Peyer's patch (tissue), 4 donors: ENCODE measurements at places on chromosomes 11 and 22. TPM values are rescaled to one million over a fixed set of nuclear protein-coding genes. Genes with fewer than 3 reads are reported as not detected.
A peak's percentile ranks its signal among the peaks of the same experiment; 100 is the strongest.

Gene SLC35E4
- 9.9 TPM for total RNA-seq

Gene SLC22A9
- not detected for total RNA-seq

DNA sequence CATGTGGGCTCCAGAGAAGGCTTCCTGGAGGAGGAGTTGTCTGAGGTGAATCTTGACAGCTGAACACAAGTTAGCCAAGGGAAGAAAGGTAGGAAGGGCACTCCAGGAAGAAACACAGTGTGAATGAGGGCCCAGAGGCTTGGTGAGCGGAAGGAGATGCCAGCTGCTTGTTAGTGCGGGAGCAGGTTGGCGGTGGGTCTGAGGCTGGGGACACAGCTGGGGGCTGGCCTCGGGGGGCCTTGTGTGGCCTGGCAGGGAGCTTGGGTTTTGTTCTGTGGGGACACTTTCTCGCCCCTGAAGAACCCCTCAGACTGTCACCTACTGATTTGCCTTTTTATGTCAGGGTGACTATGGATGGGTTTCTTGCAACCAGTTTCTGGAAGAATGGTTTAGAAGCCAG, 160.0 kb downstream of the ST3GAL4 start:
- no peak for DNase-seq
- no peaks in the 10 kb centered on the region for H3K4me1 ChIP-seq
- H3K27me3 ChIP-seq, result no peaks in the 10 kb centered on the region
- no peak overlapping the region for H3K27ac ChIP-seq
- H3K36me3 ChIP-seq, result no peaks in the 10 kb centered on the region
- no peak overlapping the region for H3K4me3 ChIP-seq

Gene CHEK2
- 13.6 TPM for total RNA-seq

DNA sequence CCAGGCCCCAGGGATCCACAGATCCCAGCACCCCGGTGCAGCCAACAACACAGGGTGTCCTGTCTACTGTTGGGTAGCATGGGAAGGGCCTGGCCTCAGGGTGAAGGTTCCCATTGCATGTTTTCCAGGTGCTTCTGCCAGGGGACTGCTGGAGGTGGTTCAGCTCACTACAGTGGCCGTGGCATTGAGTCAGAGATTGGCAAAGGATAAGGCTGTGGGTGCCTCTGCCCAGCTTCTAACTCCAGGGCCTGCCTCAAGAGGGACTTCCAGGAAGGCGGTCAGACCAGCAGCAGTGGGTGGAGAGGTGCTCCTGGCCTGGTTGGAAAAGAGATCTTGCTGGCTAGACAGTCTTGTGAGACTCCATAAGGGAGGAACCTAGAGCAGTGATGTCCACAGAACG, 20.9 kb downstream of the CSNK1E start:
- H3K27me3 ChIP-seq, result no peaks in the 10 kb centered on the region
- no peak overlapping the region for H3K27ac ChIP-seq
- H3K4me1 ChIP-seq, result no peaks in the 10 kb centered on the region
- no peak overlapping the region for H3K4me3 ChIP-seq

DNA sequence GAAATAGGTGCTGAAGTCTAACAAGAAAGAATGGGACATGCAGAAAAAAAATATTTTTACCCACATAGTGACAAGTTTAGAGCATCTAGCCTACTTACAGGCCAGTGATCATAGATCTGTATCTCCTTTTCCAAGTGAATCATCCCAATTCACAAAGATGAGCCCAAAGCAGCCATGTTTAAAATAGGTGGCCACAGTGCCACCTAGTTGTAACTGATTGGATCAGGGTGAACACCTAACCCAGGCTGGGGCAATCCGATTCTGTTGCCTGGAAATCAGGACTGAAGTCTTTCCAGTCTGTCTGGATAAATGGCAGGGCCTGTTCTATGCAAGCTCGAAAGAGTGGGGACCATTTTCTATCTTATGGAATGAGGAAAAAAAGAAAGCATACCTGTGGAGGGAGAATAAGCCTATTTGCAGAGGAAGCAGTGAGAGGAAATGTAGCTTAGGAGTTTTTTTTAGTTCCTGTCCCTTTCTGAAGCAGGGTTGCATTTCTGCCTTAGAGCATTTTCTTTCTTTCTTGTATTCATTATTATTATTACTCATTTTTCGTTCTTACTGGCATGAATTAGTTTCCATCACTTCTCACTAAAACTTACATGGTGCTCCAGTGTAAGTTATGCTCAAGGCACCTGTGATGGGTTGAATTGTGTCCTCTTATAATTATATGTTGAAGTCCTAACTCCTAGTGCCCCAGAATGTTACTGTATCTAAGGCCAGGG, 113.2 kb upstream of the RAG2 start:
- H3K4me1 ChIP-seq, result no peaks in the 10 kb centered on the region
- no peak for DNase-seq
- no peaks in the 10 kb centered on the region for H3K36me3 ChIP-seq
- H3K4me3 ChIP-seq, result no peak overlapping the region
- H3K27me3 ChIP-seq, result no peaks in the 10 kb centered on the region

Gene MIAT
- total RNA-seq, result 6.3 TPM

DNA sequence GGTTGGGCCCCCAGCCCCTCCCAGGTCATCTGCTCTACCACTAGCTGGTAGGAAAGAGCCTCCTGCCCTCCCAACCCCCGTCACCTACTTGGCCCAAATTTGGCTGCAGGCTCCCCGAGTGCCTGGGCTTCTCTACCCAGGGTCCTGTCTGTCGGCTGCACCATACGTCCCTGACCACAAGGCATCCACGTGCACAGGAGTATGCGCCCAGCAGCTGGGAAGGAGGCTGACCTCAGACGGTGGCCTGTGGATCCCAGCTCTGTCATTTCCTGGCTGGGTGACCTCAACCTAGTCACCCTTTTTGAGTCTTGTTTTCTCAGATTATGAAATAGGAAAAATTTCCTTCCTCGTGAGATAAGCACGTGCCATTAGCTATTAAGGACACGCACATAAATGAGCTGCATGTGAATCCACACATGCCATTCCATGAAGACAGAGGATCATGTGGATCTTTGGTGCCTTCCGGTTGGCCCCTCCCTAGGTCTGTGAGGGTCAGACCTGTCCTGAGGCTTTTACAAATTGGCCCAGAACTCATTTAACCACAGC, 13.7 kb downstream of the CYB561A3 start:
- H3K36me3 ChIP-seq, result no peaks in the 10 kb centered on the region
- no peak overlapping the region for H3K4me3 ChIP-seq
- H3K27me3 ChIP-seq, result no peaks in the 10 kb centered on the region
- no peak overlapping the region for H3K27ac ChIP-seq
- H3K4me1 ChIP-seq, result no peaks in the 10 kb centered on the region

Gene GRIK4
- 0.40 TPM for total RNA-seq

- no peaks in the 10 kb centered on the region for H3K36me3 ChIP-seq
- no peak for DNase-seq
- H3K27ac ChIP-seq, result peak overlapping the region; percentile 88
- no peaks in the 10 kb centered on the region for H3K27me3 ChIP-seq
- H3K4me3 ChIP-seq, result no peak overlapping the region
- peaks cover 61% of the 10 kb centered on the region for H3K4me1 ChIP-seq
Measured at GRCh38 chr11:69299023-69299461, 5.1 kb downstream of the MYEOV start.

DNA sequence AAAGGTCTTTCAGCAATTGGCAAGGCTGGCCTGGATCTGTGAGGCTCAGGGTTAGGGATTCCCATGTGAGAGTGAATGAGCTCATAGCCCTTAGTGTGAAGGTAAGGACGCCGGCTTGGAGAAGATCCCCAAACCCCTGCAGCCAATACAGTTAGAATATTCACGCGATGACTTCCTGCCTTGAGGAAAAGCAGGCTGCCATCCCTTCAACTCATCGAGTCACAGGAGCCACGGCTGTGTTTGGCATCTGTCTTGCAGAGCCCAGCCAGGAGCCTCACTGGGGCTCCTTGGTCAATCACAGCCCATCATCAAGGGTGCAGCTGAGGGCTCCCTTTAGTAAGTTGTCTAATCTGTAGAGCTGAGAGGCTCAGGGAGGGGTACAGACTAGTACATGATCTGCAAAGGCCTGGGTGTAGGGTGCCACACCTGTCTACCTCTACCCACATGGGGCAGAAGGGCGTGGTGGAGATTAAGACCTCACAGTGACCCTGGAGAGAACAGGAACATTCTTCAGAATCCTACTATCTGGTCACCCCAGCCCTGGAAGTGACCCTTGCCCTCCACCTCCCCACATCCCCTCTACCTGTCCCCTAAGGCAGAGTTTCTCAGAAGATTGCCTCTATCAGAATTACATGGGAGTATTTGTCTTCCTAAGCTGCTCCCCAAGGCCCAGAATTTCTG, 18.5 kb downstream of the IL10RA start:
- no peaks in the 10 kb centered on the region for H3K27me3 ChIP-seq
- no peak for DNase-seq
- no peak overlapping the region for H3K4me3 ChIP-seq
- H3K4me1 ChIP-seq, result peaks cover 15% of the 10 kb centered on the region

GRCh38 chr11:2475136-2475918, 30.5 kb downstream of the KCNQ1 start:
- H3K36me3 ChIP-seq, result no peaks in the 10 kb centered on the region
- DNase-seq, result no peak
- H3K27me3 ChIP-seq, result no peaks in the 10 kb centered on the region
- no peak overlapping the region for H3K27ac ChIP-seq
- no peaks in the 10 kb centered on the region for H3K4me1 ChIP-seq

- H3K36me3 ChIP-seq, result no peaks in the 10 kb centered on the region
- no peaks in the 10 kb centered on the region for H3K4me1 ChIP-seq
- no peak overlapping the region for H3K27ac ChIP-seq
- H3K4me3 ChIP-seq, result no peak overlapping the region
- DNase-seq, result no peak
Measured at GRCh38 chr11:119179983-119180382, 5.3 kb upstream of the NHERF4 start.

DNA sequence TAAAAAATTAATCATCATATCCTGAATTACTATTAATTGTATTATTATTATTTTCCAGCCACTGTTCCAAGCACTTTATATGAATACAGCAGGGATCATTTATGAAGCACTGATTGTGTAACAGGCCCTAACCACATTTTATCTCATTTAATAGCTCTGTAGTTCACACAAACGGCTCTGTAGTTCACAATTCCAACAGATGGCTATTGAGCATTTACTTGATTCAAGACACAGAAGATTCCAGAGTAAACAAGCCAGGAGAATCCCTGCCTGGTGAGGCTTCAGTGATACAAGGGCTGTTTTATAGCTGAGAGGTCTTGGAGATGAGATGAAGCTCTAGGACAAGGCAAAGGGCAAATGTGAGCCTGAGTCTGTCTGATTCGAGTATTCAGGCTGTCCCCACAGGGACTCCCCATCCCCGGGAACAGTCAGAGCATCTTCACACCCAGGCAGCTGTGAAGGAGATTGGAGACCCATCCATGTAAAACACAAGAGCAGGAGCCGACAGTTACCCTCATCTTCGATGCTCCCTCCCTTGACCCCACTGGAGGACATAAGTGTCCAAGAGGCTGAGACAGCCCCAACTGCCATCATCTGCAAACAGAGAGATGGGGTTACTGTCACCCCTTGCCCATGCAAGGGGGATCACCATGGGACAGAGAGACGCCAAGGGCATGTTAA, 222.5 kb downstream of the MN1 start:
- no peak overlapping the region for H3K27ac ChIP-seq
- H3K4me3 ChIP-seq, result no peak overlapping the region
- H3K27me3 ChIP-seq, result no peaks in the 10 kb centered on the region
- no peak for DNase-seq
- no peaks in the 10 kb centered on the region for H3K4me1 ChIP-seq

DNA sequence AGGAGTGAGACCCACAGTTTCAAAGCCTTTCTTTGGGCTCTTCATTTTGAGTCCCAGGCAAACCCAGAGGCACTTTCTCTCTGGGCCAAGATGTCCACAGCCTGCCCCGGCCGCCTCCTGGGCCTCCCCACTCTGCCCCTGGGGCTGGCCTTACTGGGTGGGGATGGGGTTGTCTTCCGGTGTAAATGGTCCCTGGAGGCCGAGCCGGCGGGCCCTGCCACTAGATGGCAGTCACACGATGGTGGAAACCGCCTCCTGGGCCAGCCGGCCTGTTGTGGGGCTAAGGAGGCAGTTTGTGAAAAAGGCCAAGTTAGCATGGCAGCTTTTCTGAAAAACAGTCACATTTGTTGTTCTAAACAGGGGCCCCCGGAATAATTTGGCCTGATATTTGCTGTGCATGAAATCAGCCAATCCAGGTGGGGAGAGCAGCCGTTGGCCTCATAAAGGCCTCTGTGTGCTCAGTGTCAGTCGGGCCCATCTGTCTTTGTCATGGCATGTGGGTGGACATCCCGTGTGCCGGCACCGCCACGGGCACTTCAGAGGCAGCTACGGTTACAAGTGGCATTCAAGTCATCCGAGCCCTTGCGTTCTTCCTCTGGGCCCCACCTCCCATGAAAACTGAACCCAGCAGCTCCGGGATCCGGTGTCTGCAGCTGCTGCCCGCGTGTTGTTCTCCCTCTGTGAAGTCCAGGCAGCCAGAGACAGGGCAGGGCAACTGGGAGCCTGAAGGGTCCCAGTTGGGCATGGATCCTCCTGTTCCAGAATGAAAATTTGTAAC, 6.5 kb downstream of the MRPL23 start:
- no peaks in the 10 kb centered on the region for H3K4me1 ChIP-seq
- H3K36me3 ChIP-seq, result no peaks in the 10 kb centered on the region

Gene CDC42EP2
- 26.9 TPM for total RNA-seq

DNA sequence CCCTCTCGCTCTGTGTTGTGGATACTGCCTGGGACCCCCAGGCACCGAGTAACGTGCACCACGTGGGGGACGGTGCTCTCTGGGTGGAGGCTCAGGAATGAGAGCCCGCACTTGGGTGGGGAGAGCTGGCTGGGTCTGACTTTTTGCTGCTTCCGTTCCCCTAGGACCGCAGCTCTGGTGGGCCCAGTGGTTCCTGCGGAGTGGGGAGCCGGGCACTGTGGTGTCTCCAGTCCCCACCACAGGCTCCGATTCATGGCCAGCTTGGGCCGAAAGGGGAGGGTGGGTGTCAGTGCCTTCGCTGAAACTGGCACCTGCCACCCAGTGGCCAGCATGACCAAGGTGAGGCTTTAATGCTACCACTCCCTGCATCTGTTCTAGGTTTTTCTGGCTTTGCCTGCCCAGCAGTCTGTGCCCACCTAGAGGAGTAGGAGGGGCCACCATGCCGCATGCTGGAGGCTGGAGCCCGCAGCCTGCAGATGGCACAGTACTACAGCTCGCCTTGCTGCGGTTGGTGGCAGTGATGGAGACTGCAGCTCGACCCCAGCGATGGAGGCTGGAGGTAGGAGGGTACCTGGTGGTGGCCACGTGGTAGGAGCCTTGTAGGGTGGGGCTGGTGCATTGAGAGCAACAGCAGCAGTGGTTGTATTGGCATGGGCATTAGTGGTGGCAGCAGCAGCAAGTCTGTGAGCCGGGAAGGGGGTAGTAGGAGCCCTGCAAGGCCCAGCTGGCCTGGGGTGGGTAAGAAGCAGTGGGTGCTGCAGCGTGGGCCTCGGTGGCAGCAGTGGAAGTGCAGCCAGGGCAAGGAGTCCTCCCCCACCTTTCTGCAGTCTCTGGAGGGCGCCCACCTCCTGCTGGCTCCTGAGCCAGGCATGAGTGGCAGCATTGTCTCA, 118.8 kb upstream of the VPREB1 start:
- no peaks in the 10 kb centered on the region for H3K4me1 ChIP-seq
- H3K27me3 ChIP-seq, result no peaks in the 10 kb centered on the region
- no peak overlapping the region for H3K27ac ChIP-seq
- H3K36me3 ChIP-seq, result no peaks in the 10 kb centered on the region
- DNase-seq, result no peak

Gene DEFB131B
- not detected for total RNA-seq

- no peaks in the 10 kb centered on the region for H3K36me3 ChIP-seq
- peak overlapping the region; percentile 17 for H3K4me3 ChIP-seq
- H3K27ac ChIP-seq, result no peak overlapping the region
- H3K4me1 ChIP-seq, result no peaks in the 10 kb centered on the region
Measured at GRCh38 chr11:32172848-32173834, 82.3 kb downstream of the RCN1 start.
